ENCODE measurements at places on chromosomes 5 and 9.

GRCh38 chr9:105678163-105678562 is 15.9 kb downstream of the TAL2 start:
- no peak for DNase-seq

DNA sequence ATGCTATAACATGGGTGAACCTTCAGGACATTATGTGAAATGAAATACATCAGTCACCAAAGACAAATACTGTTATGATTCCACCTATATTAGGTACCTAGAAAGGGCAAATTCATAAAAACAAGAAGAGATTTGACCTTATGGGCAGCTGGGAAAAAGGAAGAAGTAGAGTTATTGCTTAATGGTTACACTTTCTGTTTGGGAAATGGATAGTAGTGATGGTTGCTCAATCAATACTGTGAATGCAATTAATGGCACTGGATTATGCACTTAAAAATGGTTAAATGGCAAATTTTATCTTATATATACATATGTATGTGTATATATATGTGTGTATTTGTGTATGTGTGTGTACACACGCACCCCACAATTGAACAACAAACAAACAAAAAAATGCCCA is 15.2 kb downstream of the FKBP15 start:
- DNase-seq = no peak

DNA sequence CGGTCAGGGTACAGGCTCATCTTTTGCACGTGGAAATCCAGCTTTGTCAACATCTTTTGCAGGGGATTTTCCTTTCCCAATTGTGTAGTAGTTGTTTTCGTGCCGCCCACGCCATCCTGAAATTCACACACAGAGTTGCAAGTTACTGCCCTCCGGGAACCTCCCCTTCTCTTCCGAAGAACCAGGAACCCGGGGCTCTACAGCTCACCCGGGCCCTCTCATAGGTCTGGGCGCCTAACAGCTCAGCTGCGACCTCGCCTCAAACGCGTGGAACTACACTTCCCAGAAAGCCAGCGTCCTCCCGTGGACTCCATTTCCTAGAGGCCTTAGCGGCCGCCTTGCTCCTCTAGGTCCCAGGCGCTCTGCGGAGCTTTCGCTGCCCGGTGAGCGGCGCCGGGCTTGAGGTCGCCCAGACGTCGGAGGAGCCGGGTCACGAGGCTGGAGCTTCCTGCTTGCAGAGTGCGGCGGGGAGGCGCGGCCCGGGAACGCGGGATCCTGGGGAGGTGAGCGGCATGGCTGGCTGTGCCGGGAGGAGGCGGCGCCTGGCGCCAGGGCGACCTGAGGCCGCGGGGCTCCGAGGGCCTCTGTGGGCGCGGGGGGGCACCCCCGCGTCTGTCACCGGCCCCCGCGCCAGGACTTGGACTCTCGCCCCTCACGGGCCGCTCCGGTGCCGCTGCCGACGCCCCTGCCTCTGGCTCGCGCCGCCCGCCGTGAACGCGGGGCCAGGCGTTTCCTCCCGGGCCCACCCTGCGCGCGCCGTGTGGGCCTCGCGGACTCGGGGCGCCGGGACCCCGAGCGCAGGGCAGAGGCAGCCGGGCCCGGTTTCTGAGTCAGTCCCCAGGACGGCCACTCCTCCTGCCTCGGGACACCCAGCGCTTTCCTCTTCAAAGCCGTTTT is at the start of gene ZNF354B:
TSS of gene ZNF354B (plus strand) at position 329 of the 897 bp plus-strand sequence. CDS start 1,095 bp downstream, outside the sequence.
- DNase-seq = peak; percentile 75

GRCh38 chr9:95316274-95316673 is 1.2 kb downstream of the FANCC start:
- no peak for DNase-seq

DNA sequence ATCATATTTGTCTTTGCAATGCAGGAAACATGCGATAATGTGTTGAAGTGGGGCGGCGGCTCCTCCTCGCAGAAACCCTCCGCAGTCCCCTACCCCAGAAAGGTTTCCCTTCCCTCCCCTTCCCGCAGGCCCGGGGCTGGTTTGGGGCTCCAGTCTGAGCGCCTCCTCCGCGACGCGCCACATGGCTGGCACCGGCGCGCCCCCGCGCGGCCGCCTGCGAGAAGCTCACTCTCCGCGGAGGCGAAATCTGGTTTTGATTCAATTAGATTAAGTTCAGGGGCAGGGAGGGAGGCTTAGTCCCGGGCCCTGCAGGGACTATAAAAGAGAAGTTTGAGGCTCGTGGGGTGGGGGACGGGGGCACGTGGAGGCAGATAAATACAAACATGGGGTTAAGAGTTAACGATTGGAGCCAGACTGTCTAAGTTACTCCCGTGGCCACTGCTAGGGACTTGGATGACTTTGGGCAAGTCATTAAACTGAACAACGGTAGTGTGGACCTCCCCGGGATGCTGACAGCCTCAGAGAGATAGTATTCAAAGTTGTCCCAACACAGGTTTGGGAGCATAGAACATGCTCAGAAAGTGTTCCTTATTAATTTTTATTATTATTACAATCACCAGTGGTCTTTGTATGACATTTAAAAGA is 69.4 kb downstream of the MSX2 start:
- DNase-seq = no peak
